ENCODE measurements at places on chromosomes 12 and 14.

DNA sequence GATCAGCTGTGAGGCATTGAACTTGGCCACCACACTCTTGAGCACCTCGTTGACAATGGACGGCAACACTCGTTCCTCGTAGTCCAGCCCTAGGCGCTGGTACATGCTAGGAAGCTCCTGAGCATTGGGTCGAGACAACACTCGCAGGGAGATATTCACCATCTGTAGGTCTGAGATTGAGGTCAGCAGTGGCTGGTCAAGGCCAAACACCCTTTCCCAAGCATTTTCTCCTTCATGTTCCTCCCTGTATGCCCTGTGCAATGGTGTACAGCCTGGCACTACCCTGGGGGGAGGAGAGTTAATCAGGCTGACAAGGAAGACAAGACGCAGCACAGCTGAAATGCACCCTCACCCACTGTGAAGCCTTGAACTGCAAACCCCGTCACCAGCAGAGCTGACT, 2.0 kb downstream of the PHB2 start:
- no peak for DNase-seq

DNA sequence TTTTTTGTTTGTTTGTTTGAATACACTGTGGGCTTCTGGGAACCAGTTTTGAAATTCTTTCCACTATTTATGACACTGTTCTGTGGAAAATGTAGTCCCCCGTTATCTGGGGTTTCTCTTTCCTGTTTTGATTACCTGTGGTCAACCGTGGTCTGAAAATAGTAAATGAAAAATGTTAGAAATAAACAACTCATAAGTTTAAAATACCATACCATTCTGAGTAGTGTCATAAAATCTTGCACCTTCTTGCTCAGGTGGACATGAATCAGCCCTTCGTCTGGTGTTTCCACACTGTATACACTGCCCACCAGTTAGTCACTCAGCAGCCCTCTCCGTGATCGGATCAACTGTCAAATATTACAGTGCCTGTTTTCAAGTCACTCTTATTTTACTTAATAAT, 5.1 kb upstream of the PAPOLA start:
- no peak for DNase-seq

- no peak for DNase-seq
These were observed at the start of gene SERPINA3 for GRCh38 chr14:94612174-94612573. Gene SERPINA3, plus strand, starts transcription at chr14:94612391. Its CDS starts 2,051 bp downstream, at chr14:94614442.

DNA sequence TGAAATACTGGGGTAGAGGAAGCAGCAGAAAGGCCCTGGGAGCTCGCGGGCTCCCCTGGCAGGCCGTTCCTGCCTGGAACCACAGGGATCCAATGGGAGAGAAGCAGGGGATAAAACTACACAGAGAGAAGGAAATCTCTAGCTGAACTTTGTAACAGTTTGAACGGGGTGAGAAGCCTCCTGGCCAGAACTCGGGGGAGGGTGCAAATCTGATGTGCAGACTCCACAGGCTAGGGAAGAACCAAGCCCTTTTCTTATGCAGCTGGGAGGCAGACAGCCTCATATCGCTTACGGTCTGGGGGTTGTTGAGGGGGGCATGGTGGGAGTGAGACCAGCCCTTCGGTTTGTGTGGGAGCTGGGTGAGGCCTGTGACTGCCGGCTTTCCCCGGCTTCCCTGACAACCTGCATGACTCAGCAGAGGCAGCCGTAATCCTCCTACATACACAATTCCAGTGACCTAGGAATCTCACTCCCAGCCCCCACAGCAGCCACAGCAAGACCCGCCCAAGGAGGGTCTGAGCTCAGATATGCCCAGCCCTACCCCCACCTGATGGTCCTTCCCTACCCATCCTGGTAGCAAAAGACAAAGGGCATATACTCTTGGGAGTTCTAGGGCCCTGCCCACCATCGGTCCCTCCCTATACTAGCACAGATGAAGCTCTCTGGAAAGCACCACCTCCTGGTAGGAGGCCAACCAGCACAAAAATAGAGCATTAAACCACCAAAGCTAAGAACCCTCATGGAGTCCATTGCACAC, 143.0 kb downstream of the TMTC1 start:
- no peak for DNase-seq

DNA sequence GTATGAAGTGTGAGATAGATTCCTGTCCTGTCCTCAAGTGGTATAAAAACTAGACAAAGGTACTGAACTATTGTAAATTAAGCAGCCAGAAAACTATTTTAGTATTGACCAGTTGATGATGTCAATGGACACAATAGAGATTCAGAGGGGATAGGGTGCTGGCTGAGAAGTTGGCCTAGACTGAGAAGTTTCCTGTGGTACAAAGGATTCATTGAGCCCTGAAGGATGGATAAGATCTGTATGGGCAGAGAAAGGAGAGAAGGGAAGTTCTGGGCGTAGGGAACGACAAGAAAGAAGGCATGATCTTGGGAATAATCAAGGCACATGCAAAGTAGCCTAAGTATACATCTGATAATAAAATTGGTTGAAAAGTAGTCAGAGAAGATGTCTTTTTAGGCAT, 44.6 kb downstream of the DAD1 start:
- no peak for DNase-seq

DNA sequence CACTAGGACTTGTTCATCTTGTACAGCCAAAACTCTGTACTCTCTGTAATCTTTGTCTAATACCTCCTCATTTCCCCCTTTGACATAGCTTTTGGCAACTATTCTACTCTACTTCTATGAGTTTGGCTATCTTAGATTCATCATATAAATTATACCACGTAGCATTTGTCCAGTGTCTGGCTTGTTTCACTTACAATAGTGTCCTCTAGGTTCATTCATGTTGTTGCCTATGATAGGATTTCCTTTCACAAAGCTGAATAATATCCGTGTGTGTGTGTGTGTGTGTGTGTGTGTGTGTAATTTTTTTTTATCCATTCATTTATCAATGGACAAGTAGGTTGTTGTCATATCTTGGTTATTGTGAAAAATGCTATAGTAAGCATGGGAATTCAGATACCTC, 209.5 kb downstream of the KCNC2 start:
- no peak for DNase-seq

GRCh38 chr12:124422570-124423523, 128.0 kb downstream of the RFLNA start:
- no peak for DNase-seq

GRCh38 chr12:130162745-130163460, 639 bp downstream of the FZD10 start:
- no peak for DNase-seq

GRCh38 chr12:67827820-67828383, 161.3 kb upstream of the IFNG-AS1 start:
- peak; percentile 10 for DNase-seq

DNA sequence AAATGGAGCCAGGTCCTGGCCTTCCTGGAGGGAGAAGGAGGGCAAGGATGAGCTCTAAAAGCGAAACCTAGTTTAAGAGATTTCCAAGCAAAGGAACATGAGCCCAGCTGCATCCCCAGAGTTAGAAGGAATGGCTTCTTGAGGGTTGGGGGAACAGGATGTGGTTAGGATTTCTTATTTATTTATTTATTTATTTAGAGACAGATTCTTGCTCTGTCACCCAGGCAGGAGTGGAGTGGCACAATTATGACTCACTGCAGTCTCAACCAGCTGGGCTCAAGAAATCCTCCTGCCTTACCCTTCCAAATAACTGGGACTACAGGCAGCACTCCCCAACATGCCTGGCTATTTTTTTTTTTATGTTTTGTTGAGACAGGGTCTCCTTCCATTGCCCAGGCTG, 25.3 kb upstream of the TMEM106C start:
- DNase-seq, result no peak

GRCh38 chr12:2322554-2323120, 269.9 kb downstream of the CACNA1C start:
- no peak for DNase-seq

- no peak for DNase-seq
These were observed 96.9 kb upstream of the TBX3 start for GRCh38 chr12:114780746-114781399.

- DNase-seq, result no peak
These were observed 8.3 kb upstream of the SPTSSA start for GRCh38 chr14:34470319-34470718.

GRCh38 chr12:56987011-56987410, 19.3 kb downstream of the ZBTB39 start:
- DNase-seq, result no peak

- no peak for DNase-seq
These were observed 10.9 kb downstream of the NAP1L1 start for GRCh38 chr12:76073561-76073960.

- DNase-seq, result no peak
These were observed 308.2 kb upstream of the AMIGO2 start for GRCh38 chr12:47387994-47388393.

DNA sequence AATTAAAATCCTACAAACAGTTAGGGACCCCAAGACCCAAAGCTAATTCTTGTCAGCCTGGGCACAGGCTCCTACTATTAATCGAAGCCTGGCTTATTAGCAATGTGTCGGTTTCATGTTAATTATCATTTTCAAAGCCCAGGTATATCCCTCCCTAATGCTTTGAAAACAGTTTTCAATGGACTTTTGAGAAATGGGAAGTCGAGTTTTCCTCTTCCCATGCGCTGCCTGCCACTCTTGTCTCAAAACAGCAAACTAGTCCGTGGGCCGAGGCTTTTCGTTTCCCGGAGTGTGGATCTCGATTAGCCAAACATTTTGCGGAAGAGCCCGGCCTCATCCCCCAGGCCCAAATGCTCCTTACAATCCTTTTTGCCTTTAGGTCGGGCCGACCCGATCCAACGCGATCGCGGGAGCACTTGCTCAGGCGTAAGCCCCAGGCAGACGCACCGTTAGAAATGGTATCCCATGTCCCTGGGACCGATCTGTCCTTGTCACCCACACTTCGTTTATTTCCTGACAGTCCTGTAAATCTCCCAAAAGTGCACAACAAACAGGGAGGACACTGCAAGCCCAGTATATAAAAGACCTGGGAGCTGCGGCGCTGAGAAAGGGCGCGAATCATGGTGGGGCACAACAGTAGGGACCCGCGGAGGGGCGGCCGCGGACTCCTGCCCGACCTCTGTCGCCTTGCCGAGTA, 1.5 kb downstream of the SIX6 start:
- DNase-seq, result no peak

- DNase-seq, result no peak
These were observed 203.0 kb upstream of the SFSWAP start for GRCh38 chr12:131507881-131508280.

DNA sequence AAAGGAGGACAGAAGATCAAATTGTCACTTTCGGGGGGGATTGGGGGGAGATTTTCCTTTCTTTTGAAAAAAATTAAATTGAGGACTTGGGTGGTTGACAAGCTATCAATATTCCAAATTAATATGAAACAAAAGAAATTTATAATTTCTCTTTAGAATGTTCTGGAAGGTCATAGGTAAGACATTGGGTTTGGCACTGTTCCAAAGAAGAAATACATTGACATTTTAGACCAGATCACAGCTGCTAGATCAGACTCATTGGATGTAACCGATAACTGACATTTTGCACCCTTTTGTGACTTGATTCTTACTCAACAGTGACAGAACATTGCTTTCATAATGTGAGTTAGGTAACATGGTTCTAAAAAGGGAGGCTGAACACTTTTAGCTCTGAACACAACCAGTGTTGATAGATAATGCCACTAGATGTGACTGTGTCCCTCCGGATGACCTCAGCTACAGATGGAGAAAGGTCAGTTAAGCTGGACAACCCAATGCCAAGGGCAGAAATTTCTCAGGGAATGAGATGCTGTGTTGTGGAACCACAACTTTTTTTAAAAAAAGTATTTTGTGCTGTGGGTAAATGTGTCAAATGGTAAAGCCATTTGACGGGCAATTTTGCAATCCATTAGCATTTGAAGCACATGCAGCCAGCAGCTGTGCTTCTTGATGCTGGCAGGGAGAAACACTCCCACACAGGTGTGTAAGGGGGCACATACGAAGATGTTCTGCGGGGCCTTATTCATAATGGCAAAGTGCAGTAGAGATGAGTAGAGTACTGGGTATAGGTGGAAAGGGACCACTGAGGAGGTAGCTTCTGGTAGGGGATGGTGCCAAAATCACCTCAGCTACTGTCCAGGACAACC, 62.9 kb downstream of the RFX4 start:
- DNase-seq, result no peak

GRCh38 chr12:71958457-71958856, 19.8 kb downstream of the TPH2 start:
- no peak for DNase-seq

DNA sequence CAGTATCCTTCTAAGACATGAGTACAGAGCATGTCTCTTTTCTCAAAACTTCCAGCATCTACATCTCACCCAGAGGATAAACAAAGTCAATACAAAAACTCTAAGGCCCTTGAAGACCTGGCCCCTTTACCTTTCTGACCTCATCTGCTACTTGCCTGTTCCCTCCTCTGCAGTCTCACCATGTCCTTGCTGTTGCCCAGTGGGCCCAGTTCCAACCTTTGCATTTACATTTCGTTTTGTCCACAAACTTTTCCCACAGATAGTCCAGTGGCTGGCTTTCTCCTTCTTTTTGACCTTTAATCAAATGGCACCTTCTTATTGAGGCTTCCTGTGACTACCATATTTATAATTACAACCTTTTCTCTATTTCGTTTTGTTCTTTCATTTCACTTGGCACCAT, 1.6 kb downstream of the IRAK4 start:
- no peak for DNase-seq

GRCh38 chr12:51403681-51404136, 12.5 kb upstream of the GALNT6 start:
- no peak for DNase-seq

DNA sequence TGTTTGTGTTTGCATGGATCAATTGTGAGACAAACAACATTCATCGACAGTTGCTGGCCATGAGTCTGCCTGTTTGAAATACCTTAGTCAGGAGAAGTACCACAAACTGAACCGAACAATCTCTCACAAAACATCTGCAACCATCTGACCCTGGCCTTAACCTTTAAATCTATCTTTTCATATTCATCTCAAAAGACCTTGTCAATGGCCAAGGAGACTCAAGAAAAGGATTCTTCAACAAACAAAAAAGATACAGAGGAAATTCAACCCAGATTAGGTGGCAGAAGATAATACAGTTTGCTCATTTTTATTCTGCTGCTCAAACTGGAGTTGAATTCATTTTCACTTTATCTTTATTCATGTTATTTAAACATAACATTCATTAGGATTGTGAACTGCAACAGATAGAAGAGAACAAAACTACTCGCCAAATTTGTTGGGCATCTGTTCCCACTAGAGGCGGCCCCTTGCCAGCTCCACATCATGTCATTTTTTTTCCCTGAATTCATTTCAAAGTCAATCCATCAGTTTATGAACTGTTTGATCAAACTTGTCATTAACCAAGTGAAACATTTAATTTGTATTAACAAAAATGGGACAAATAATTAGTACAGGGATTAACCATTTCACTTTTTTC, 152.3 kb upstream of the OTX2 start:
- DNase-seq, result no peak

All from stimulated activated CD4-positive, alpha-beta T cell treated with anti-CD3 and anti-CD28 coated beads, Interleukin-4, amount 100 ng/mL, for 4 hours (primary cell).